ENCODE measurements at places on chromosomes 3 and 15. TPM values are rescaled to one million over a fixed set of nuclear protein-coding genes. Genes with fewer than 3 reads are reported as not detected.
A peak's percentile ranks its signal among the peaks of the same experiment; 100 is the strongest.

- no peak overlapping the region for H3K4me3 ChIP-seq
- peak; percentile 29 for DNase-seq
- peaks cover 52% of the 10 kb centered on the region for H3K4me1 ChIP-seq
- peak overlapping the region; percentile 26 for H3K27ac ChIP-seq
These were observed 36.3 kb downstream of the APBA2 start for GRCh38 chr15:28921919-28922706.

- no peak overlapping the region for H3K27ac ChIP-seq
- DNase-seq: no peak
- H3K36me3 ChIP-seq: no peaks in the 10 kb centered on the region
- H3K27me3 ChIP-seq: no peaks in the 10 kb centered on the region
- H3K4me3 ChIP-seq: no peak overlapping the region
- H3K4me1 ChIP-seq: peaks cover 2% of the 10 kb centered on the region
These were observed 337.8 kb upstream of the NR2E3 start for GRCh38 chr15:71472566-71472965.

- no peaks in the 10 kb centered on the region for H3K27me3 ChIP-seq
- H3K4me3 ChIP-seq: no peak overlapping the region
- no peak overlapping the region for H3K27ac ChIP-seq
- H3K4me1 ChIP-seq: peaks cover 9% of the 10 kb centered on the region
These were observed 25.6 kb downstream of the IQCB1 start for GRCh38 chr3:121809249-121809648.

GRCh38 chr3:25904206-25904605 is 114.3 kb downstream of the OXSM start:
- no peak overlapping the region for H3K27ac ChIP-seq
- H3K27me3 ChIP-seq: peaks cover 2% of the 10 kb centered on the region
- H3K4me1 ChIP-seq: peaks cover 4% of the 10 kb centered on the region
- no peak for DNase-seq
- H3K36me3 ChIP-seq: no peaks in the 10 kb centered on the region

DNA sequence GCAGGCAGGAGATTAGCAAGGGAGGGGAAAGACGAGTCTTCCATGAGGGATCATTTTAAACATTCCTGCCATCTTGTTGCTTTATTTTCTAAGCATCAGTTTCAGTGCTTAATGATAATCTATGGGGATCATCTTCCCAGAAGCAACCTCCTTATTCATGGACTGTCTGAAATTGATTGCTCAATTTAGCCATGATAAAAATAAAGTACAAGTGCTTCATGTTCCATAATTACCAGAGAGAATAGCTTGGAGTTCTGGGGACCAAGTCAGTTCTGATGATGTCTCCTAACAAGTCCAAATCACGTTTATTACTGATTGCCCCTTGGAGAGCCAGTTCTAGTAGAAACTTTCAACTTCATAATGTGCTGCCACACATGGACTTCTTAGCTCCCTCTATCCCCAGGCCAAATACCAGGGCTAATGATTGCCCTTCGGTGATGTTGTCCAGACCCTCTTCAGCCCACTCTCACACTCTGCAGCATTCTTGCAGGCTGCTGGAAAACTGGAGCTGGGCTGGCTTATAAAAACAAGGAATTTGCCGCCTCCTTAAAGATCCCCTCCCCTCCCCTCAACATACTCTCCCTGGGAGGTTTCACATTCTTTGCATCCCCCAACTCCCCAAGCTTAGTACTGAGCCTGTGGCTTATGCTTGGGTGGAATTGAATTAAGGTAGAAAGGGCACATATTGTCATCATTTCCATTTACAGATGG is 222.1 kb upstream of the ADAMTS9 start:
- no peaks in the 10 kb centered on the region for H3K27me3 ChIP-seq
- no peak overlapping the region for H3K4me3 ChIP-seq
- no peaks in the 10 kb centered on the region for H3K36me3 ChIP-seq
- DNase-seq: no peak
- H3K27ac ChIP-seq: no peak overlapping the region

DNA sequence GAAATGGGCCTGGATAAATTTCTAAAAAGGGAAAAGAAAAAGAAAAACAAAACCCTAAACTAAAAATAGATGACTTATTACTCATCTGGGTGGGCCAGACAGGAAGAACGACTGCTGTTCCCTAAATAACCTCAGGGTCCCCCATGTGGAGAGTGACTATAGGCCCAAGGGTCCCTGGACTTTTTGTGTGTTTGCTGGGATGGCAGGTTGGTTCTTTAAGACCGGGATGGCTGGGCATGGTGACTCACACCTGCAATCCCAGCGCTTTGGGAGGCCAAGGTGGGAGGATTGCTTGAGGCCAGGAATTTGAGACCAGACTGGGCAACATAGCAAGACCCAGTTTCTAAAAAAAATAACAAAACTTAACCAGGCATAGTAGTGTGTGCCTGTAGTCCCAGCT is 43.8 kb upstream of the TRA2B start:
- H3K4me3 ChIP-seq: no peak overlapping the region
- peaks cover 21% of the 10 kb centered on the region for H3K27me3 ChIP-seq
- DNase-seq: no peak
- H3K4me1 ChIP-seq: peaks cover 9% of the 10 kb centered on the region

GRCh38 chr3:174168538-174169254 is 690.4 kb upstream of the NAALADL2 start:
- no peaks in the 10 kb centered on the region for H3K27me3 ChIP-seq
- no peak overlapping the region for H3K4me3 ChIP-seq
- H3K4me1 ChIP-seq: no peaks in the 10 kb centered on the region
- H3K36me3 ChIP-seq: no peaks in the 10 kb centered on the region
- no peak overlapping the region for H3K27ac ChIP-seq
- DNase-seq: no peak

- no peak overlapping the region for H3K4me3 ChIP-seq
- H3K36me3 ChIP-seq: no peaks in the 10 kb centered on the region
- H3K4me1 ChIP-seq: no peaks in the 10 kb centered on the region
- DNase-seq: no peak
- peaks cover 2% of the 10 kb centered on the region for H3K27me3 ChIP-seq
- no peak overlapping the region for H3K27ac ChIP-seq
These were observed 127.9 kb downstream of the MITF start for GRCh38 chr3:69866988-69867720.

- DNase-seq: no peak
- no peak overlapping the region for H3K4me3 ChIP-seq
- H3K36me3 ChIP-seq: no peaks in the 10 kb centered on the region
- H3K4me1 ChIP-seq: no peaks in the 10 kb centered on the region
- no peak overlapping the region for H3K27ac ChIP-seq
These were observed 167.1 kb upstream of the PLSCR5 start for GRCh38 chr3:146772211-146772743.

ETV5 gene
- 2.0 TPM for total RNA-seq

CLRN1 gene
- total RNA-seq: not detected

STRIT1 gene
- total RNA-seq: not detected

CHRD gene
- total RNA-seq: not detected

BNC1 gene
- not detected for total RNA-seq

TRANK1 gene
- 102 TPM for total RNA-seq

Data from activated naive CD8-positive, alpha-beta T cell treated with anti-CD3 and anti-CD28 coated beads, Interleukin-2, amount 10 ng/mL, durations not matched to agents 7 days and 5 days (primary cell).